ENCODE measurements at places on chromosomes 1 and 21. TPM values are rescaled to one million over a fixed set of nuclear protein-coding genes. Genes with fewer than 3 reads are reported as not detected.

- peaks cover 3% of the 10 kb centered on the region for H3K4me1 ChIP-seq
- DNase-seq = no peak
- H3K36me3 ChIP-seq = no peaks in the 10 kb centered on the region
- no peak overlapping the region for H3K27ac ChIP-seq
- H3K4me3 ChIP-seq = no peak overlapping the region
Measured at GRCh38 chr1:59682396-59683080, 132.2 kb upstream of the HOOK1 start.

GRCh38 chr1:110241516-110241915, 31.4 kb downstream of the KCNC4 start:
- H3K36me3 ChIP-seq = no peaks in the 10 kb centered on the region
- H3K4me1 ChIP-seq = peaks cover 15% of the 10 kb centered on the region
- DNase-seq = no peak
- H3K27me3 ChIP-seq = no peaks in the 10 kb centered on the region
- H3K27ac ChIP-seq = no peak overlapping the region
- no peak overlapping the region for H3K4me3 ChIP-seq

- no peak overlapping the region for H3K4me3 ChIP-seq
- H3K27me3 ChIP-seq = peaks cover 3% of the 10 kb centered on the region
- no peak overlapping the region for H3K27ac ChIP-seq
- peaks cover 2% of the 10 kb centered on the region for H3K4me1 ChIP-seq
- peak; percentile 77 for DNase-seq
- H3K36me3 ChIP-seq = no peaks in the 10 kb centered on the region
Measured at GRCh38 chr1:3312898-3313575, 141.4 kb upstream of the ARHGEF16 start.

DNA sequence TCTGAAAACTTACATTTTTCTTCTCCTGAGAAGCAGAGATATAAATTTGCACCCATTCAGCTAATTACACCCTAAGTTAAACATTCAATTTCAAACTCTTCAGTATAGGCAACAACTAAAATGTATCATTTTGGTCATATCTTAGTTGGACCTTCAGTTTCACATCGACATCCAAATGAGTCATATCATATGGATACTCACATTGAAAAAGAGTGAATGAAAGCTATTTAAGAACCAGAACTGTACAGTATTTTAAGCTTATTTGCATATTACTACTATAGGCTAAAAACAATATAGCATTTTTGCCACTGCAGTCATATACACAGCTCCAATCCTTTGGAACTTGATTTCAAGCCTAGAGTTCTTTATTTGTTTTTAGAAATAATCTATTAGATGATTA, 33.6 kb downstream of the USP25 start:
- H3K27ac ChIP-seq = no peak overlapping the region
- H3K27me3 ChIP-seq = no peaks in the 10 kb centered on the region
- no peak for DNase-seq
- H3K36me3 ChIP-seq = peaks cover 10% of the 10 kb centered on the region

DNA sequence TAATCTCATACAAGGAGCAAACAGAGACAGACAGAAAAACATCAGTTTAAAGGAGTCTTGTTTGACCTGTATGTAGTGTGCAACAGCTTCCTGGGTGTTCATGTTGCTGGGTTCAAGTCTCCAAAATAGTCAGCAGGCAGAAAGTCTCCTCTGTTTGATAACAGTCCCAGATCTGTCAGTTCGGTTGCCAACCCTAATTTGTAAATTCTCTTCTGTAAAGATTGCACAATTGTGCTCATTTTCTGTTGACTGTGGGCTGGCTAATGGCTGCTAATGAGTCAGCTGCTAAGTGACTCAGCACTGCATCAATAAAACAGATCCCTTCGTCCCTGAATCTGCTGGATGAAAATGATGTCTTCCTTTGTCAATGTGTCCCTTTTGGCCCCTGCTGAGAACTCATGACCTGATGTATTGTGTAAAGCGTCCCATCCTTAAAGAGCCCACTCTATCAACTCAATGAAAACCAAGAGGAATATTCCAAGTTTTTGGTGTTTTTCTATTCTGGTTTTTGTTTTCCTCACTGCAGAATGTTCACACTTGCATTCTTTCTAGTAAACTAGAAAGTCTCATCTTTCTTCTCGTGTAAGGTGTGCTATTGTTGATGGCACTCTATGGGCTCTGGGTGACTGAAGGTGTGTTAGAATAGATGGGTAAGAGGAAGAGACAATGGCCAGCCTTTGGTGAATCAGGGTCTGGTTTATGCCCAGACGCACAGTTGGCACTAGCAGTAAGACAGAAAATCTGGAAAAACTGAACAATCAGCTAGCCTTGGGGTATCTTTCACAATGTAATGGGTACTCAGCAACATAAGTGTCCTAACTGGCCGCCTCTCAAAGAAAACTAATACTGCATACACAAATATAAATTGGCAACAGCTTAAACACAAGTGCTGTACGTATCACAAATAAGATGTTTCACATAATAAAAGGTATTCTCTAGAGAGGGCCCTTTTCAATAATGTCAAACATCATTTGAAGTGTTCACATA, 75.1 kb upstream of the SIPA1L2 start:
- no peaks in the 10 kb centered on the region for H3K4me1 ChIP-seq
- no peaks in the 10 kb centered on the region for H3K27me3 ChIP-seq
- no peak overlapping the region for H3K27ac ChIP-seq
- DNase-seq = no peak

DNA sequence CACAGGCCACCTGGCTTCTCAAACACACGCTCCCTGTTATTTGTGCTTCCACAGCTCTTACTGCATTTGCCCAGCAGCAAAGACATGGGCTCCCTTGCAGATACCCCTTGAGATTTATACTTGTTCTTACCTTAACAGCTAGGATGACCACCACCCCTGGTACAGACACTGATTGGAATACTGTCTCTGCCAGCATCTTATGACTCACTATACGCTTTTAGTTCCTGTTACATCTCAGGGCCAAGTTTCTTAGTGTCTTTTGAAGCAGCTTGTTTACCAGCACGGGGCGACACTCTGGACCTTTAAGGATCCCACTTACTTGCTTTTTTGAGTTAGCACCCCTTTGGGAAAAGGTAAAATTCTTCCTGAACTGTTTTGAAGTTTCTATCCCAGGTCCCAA, 874.8 kb downstream of the KCNT2 start:
- no peaks in the 10 kb centered on the region for H3K36me3 ChIP-seq
- no peaks in the 10 kb centered on the region for H3K4me1 ChIP-seq
- no peaks in the 10 kb centered on the region for H3K27me3 ChIP-seq
- H3K27ac ChIP-seq = no peak overlapping the region
- H3K4me3 ChIP-seq = no peak overlapping the region
- no peak for DNase-seq

GRCh38 chr1:180994262-180994661, 28.4 kb downstream of the STX6 start:
- H3K4me3 ChIP-seq = no peak overlapping the region
- no peak for DNase-seq
- peaks cover 46% of the 10 kb centered on the region for H3K36me3 ChIP-seq

DNA sequence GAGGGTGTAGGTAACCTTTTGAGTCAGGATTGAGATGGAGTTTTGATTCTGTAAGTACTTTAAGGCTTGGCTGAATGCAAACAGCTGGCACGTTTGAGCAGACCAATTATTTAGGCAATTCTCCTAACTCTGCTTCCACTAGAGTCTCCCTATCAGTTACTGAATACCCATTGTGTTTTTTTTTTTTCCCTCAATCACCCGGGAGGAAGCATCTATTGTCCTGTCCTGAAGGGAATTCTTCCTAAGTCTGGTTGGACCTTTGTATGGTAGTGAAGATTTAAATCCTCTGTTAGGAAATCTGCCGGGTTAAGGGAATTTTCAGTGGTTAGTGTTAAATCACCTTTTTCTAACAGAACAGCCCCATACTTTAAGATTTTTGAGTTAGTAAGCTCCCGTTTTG, 571.2 kb upstream of the USP24 start:
- no peaks in the 10 kb centered on the region for H3K4me1 ChIP-seq
- DNase-seq = no peak
- no peak overlapping the region for H3K4me3 ChIP-seq
- H3K27ac ChIP-seq = no peak overlapping the region
- H3K36me3 ChIP-seq = no peaks in the 10 kb centered on the region

GRCh38 chr1:117606649-117607430, 992 bp downstream of the TENT5C start:
- no peaks in the 10 kb centered on the region for H3K4me1 ChIP-seq
- H3K27ac ChIP-seq = no peak overlapping the region
- DNase-seq = peak; percentile 39
- H3K4me3 ChIP-seq = peak overlapping the region; percentile 90
- no peaks in the 10 kb centered on the region for H3K36me3 ChIP-seq
- peaks cover 11% of the 10 kb centered on the region for H3K27me3 ChIP-seq

DNA sequence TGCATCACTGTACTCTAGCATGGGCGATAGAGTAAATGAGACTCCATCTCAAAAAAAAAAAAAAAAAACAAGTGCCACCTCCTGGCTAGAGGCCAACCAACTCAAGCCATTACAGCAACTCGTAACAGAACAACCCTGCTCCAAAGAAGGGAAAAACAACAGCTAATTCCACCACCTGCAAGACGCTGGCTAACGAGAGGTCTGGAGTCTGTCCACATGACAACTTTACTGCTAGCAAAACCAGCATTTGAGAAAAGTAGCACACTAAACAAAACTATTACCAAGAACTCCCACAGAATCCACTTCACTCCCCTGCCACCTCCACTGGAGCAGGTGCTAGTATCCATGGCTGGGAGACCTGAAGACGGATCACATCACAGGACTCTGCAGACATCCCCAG, 24.1 kb upstream of the EGLN1 start:
- H3K27me3 ChIP-seq = no peaks in the 10 kb centered on the region
- no peak for DNase-seq
- no peaks in the 10 kb centered on the region for H3K36me3 ChIP-seq
- H3K27ac ChIP-seq = no peak overlapping the region
- no peaks in the 10 kb centered on the region for H3K4me1 ChIP-seq
- no peak overlapping the region for H3K4me3 ChIP-seq

DNA sequence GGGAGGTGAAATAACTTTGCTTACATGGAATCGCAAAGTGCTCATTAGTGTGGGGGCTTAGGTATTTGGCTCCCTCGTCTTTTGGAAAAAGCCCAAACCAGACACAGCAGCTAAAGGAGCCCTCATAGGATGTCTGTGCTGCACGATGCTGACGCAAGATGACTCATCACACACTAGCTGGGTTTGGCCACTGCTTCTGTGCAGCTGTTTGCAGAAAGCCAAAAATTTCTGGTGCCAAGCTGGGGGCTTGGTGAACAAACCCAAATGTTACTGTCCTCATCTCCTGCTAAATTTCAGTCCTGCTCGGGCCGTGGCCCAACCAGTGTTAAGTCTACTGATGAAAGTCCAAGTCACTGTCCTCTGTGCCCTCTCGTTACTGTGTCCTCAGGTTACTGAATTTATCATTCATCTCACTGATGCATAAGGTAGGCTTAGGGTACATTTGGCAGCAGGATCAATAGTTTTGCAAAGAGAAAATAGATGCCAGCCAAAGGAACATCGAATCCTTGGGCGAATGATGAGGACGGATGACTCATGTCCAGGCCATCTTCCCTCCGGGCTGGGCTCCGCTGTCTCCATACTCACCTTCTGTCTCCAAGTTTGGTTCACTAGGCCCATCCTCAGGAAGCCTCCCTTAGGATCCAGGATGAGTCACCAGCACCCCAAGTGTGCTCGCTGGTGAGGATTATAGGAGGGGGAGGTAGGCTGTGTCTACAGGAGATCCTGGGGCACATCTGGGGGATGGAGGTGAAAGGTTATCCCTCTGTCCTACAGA, 177.7 kb downstream of the ADSS2 start:
- no peak for DNase-seq
- H3K4me3 ChIP-seq = no peak overlapping the region
- H3K36me3 ChIP-seq = peaks cover 2% of the 10 kb centered on the region
- no peaks in the 10 kb centered on the region for H3K4me1 ChIP-seq
- no peak overlapping the region for H3K27ac ChIP-seq
- H3K27me3 ChIP-seq = no peaks in the 10 kb centered on the region

- H3K36me3 ChIP-seq = no peaks in the 10 kb centered on the region
- H3K4me3 ChIP-seq = no peak overlapping the region
- no peak overlapping the region for H3K27ac ChIP-seq
- H3K27me3 ChIP-seq = no peaks in the 10 kb centered on the region
- no peak for DNase-seq
Measured at GRCh38 chr21:37561506-37561905, 194.9 kb downstream of the DYRK1A start.

GRCh38 chr1:20487236-20487590, 1.2 kb upstream of the CAMK2N1 start:
- peaks cover 29% of the 10 kb centered on the region for H3K27me3 ChIP-seq
- no peak for DNase-seq
- H3K4me3 ChIP-seq = peak overlapping the region; percentile 90

DNA sequence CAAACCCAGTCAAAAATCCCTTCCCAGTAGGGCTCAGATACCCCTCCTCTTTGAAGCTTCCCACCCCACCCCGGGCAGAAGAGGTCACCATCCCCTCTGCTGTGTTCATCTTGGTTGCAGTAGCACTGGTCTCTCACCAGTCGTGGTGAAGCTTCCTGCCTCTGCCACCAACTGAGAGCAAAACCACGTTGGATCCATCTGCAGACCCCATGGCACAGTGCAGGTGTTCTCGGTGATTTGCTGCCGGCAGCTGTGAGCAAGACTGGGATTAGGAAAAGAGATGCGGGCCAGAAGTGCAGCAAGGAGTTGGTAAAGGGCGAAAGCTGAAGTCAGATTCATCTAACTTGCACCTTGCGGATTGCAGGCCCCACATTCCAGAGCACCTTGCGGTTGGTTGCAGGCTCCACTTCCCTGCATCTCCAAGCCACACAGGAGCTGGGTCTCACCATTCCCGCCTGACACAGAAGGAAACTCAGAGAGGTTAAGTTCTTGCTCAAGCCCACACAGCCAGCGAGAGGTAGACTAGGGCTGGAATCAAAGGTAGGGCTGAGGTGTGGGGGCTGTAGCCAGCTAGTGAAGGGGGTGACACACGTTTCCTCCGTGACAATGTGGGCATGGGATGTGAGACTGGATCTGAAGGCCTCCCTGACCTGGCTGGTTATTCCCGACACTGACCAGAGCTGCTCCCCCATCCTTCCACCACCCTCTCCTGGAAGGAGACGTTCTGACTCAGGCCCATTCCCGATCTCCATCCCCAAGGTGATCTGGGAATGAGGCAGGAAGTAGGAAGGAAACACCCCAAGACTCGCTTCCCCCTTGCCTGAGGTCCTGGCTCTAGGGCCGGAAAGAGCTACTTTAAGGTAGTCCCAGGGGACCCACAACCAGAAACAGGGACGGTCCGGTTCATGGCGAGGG, 3.3 kb upstream of the FAM110D start:
- H3K4me3 ChIP-seq = peak overlapping the region; percentile 75
- peaks cover 35% of the 10 kb centered on the region for H3K27me3 ChIP-seq
- peaks cover 11% of the 10 kb centered on the region for H3K4me1 ChIP-seq
- H3K27ac ChIP-seq = no peak overlapping the region
- no peaks in the 10 kb centered on the region for H3K36me3 ChIP-seq

DNA sequence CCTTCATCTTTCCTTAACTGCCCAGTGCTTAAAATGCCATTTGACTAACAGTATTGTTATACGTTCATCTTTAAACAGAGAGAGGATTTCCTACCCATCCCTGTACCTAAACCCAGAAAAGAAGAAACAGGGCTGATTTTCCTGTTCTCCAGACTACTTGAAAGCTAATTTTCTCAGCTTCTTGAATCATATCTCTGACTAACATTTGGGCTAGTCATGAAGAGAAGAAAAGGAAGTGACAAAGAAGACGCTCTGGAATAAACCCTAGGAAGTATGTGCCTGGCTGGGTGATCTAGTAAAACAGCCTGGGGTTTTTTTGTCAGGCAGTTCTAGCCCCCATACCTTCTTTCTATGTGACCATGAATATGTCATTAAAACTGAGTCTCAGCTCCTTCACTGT, 44.8 kb upstream of the SGIP1 start:
- no peaks in the 10 kb centered on the region for H3K36me3 ChIP-seq
- no peaks in the 10 kb centered on the region for H3K27me3 ChIP-seq
- no peaks in the 10 kb centered on the region for H3K4me1 ChIP-seq
- no peak overlapping the region for H3K4me3 ChIP-seq

TMEM52 gene
- total RNA-seq = 9.6 TPM

ZBTB8B gene
- total RNA-seq = 1.9 TPM

KRTAP13-2 gene
- not detected for total RNA-seq

ZNF648 gene
- 1.4 TPM for total RNA-seq

FCRL5 gene
- 1.1 TPM for total RNA-seq

SPRR1A gene
- total RNA-seq = not detected

Measured in H9 (cell line).